ENCODE measurements at places on chromosomes 6 and 20.

- no peak for DNase-seq
These were observed 215.4 kb upstream of the PREP start for GRCh38 chr6:105618247-105618646.

GRCh38 chr6:156777577-156778453 is 637 bp downstream of the ARID1B start:
- peak; percentile 76 for DNase-seq

GRCh38 chr6:31356946-31357466 is at the start of gene HLA-B:
Gene HLA-B, minus strand, starts transcription at chr6:31357179. Its CDS starts 21 bp downstream, at chr6:31357158.
- peak; percentile 87 for DNase-seq

DNA sequence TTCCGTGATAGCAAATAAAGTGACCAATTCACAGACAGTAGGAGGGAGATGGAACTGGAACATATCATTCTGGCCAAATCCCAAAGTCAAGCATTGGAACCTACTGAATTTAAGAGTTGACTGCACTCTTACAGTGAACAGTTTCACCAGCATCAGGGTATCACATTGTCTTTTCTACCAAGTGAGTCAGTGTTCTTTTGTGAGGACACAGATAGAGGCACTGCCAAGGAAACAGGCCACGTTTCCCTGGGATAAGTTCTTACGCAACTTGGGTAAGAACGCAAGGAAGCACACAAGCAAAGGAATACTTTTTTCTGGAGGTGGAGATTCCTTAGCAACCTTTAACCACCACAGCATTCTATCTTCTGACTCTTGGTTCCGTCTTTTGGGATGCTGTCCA is 28.6 kb upstream of the ENPP5 start:
- DNase-seq: no peak

GRCh38 chr6:35141007-35141655 is at the start of gene TCP11:
Gene TCP11, minus strand, starts transcription at chr6:35141339. Its CDS starts 469 bp downstream, at chr6:35140870.
- no peak for DNase-seq

DNA sequence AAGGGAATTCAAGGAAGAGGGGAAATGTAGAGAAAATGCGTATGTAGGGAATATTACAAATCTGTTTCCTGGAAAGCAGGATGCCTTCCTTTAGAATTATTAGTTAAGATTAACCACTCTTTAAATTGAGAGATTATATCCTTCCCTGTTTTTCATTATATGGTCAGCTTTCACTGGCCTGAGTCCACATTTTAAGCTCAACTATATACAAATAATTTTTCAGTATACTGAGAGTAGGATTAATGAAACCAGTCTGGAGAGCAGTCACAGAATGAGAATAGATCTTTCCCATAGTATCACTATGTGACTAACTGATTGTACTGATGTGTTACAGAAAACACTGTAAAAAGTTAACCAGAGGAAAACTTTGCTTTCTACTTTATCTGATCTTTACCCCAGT is 306.3 kb downstream of the LAMA2 start:
- no peak for DNase-seq

DNA sequence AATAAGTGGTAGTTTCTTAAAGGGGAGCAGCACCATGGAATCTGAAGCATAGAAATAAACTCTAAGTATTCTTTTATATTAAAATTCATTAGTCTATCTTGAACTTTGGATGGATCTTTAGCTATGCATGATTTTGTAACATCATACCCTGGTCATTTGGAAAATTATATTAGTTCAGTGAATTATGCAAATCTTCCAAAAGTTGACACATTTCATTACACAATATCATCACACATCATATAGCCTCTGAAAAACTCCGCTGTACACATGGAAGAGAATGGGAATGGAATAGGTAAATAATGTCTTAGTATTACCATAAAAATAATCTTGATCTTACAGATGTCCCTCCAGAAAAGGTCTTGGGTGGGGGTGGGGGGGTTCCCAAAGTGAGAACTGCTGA is 96.1 kb downstream of the ATXN1 start:
- no peak for DNase-seq

DNA sequence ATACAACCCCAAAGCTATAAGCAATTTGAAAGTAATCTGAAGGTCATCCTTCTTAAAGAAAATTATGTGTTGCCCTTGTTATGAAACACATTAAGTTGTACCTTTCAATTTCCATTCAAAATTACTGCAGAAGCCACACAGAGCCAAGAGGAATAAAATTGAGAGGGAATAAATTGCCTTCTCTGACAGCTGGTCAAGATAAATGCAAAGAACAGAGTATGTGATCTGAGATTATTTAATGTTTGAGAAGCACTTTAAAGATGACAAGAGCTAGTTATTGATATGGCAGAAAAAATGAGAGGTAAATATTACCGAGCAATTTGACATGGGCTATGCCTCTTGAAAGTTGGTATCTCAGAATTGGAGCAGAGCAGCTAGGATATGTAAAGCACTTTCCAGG is 61.6 kb downstream of the TRDN start:
- no peak for DNase-seq

- DNase-seq: no peak
These were observed 95.6 kb downstream of the CTNNBL1 start for GRCh38 chr20:37789408-37789807.

DNA sequence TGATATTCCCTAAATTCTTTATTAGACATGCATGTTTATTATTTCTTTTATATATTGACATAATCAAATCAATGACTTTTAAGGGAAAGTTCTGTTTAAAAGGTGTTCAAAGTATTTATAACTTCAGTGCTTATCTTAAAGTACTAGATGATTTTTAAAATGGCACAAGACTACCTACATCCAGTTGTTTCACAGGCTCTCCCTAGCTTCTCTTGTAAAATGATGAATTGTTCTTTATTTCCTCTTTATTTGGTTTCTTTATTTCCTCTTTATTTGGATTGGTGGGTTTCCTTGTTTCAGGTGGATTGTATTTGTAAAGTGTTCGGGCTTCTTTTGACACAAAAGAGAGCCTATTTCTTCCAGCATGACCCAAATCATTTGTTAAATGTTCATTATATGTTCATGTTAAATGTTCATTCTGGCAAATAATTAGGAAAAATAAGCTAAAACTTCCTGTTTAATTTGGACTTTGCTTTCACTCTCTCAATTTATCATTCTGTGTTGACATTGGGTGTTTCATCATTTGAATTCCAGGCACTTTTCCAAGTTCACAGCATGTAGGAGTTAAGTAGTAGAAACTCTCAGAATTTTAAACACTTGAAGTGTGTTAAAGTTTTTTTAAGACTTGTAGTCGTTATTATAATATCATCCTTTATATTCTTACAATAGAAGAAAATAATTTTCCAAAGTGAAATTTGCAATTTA is 24.6 kb downstream of the MLIP start:
- peak; percentile 31 for DNase-seq
